Activated CD4-positive, alpha-beta memory T cell treated with anti-CD3 and anti-CD28 coated beads, Interleukin-2, amount 10 ng/mL, durations not matched to agents 7 days and 5 days (primary cell): ENCODE measurements at places on chromosomes 5 and 9. TPM values are rescaled to one million over a fixed set of nuclear protein-coding genes. Genes with fewer than 3 reads are reported as not detected.

DNA sequence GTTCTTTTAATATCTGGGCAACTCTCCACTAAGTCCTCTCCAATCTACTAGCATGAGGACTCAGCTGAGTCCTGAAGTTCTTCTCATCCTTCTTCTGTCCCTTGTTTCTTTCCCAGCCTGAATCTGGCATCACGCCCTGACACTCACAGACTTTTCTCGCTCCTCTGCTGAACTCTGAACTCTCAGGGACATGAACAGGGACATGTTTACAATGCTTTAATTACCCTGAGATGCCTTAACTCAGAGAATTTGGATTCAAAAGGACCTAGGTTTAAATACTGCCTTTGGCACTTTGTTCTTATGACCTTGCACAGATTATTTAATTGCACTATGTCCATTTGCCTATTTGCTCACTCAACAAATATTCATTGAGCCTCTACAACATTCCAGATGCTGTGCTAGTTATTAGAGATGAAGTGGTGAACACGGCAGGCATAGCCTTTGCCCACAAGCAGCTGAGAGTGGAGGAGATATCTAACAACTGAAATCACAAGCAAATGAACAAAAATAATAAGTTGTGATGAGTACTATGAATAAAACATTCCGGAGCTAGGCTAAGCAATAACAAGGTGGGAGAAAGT is 106.0 kb downstream of the ADRB2 start:
- H3K4me3 ChIP-seq, result no peak overlapping the region
- H3K27me3 ChIP-seq, result peaks cover 3% of the 10 kb centered on the region
- DNase-seq, result no peak
- no peaks in the 10 kb centered on the region for H3K36me3 ChIP-seq

The FST gene
- total RNA-seq, result not detected

GRCh38 chr5:158406884-158407823 is 548.2 kb upstream of the CLINT1 start:
- no peak for DNase-seq
- no peaks in the 10 kb centered on the region for H3K36me3 ChIP-seq
- peaks cover 5% of the 10 kb centered on the region for H3K27me3 ChIP-seq
- no peak overlapping the region for H3K4me3 ChIP-seq
- no peak overlapping the region for H3K27ac ChIP-seq

The SLC6A18 gene
- not detected for total RNA-seq

GRCh38 chr5:13133951-13134350 is 810.5 kb downstream of the DNAH5 start:
- DNase-seq, result no peak
- H3K27me3 ChIP-seq, result no peaks in the 10 kb centered on the region
- no peaks in the 10 kb centered on the region for H3K4me1 ChIP-seq
- no peak overlapping the region for H3K4me3 ChIP-seq
- no peak overlapping the region for H3K27ac ChIP-seq

The FBN2 gene
- total RNA-seq, result not detected

- no peak for DNase-seq
- no peak overlapping the region for H3K4me3 ChIP-seq
- H3K27ac ChIP-seq, result no peak overlapping the region
- peaks cover 1% of the 10 kb centered on the region for H3K27me3 ChIP-seq
Observed at GRCh38 chr5:81817086-81817485, 66.2 kb upstream of the SSBP2 start.

DNA sequence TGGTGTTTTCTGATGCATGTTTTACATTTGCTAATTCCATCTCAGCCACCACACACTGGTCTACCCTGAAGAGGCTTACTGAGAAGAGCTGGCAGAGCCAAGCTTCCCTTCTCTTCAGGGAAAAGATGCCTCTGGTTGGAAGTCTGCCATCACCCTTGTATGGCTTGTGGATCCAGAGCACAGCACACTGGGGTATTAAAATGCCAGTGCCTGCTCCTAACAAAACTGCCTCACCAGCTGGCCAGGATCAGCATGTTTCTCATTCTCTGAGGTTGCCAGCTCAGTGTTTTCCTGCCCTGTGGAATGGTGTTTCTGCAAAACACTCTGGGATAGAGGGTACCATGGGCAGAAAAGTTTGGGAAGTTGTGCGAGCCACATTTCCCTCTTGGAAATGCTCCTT is 31.6 kb upstream of the ZNF618 start:
- no peak overlapping the region for H3K27ac ChIP-seq
- no peak for DNase-seq
- no peaks in the 10 kb centered on the region for H3K36me3 ChIP-seq
- H3K27me3 ChIP-seq, result no peaks in the 10 kb centered on the region
- no peak overlapping the region for H3K4me3 ChIP-seq
- H3K4me1 ChIP-seq, result no peaks in the 10 kb centered on the region

The OBP2B gene
- not detected for total RNA-seq

The DMRTA1 gene
- not detected for total RNA-seq

GRCh38 chr9:33860200-33860871 is 43.4 kb downstream of the UBE2R2 start:
- H3K36me3 ChIP-seq, result peaks cover 11% of the 10 kb centered on the region
- H3K27ac ChIP-seq, result no peak overlapping the region
- no peak for DNase-seq

- no peak overlapping the region for H3K27ac ChIP-seq
- H3K4me3 ChIP-seq, result no peak overlapping the region
- DNase-seq, result no peak
- no peaks in the 10 kb centered on the region for H3K27me3 ChIP-seq
Observed at GRCh38 chr9:114282104-114282485, 40.8 kb upstream of the ORM1 start.

GRCh38 chr5:97242341-97242740 is 59.3 kb upstream of the RIOK2 start:
- H3K36me3 ChIP-seq, result no peaks in the 10 kb centered on the region
- H3K27ac ChIP-seq, result no peak overlapping the region
- H3K4me1 ChIP-seq, result no peaks in the 10 kb centered on the region
- H3K4me3 ChIP-seq, result no peak overlapping the region
- no peak for DNase-seq

GRCh38 chr9:8014997-8015682 is 215.6 kb upstream of the DMAC1 start:
- no peak overlapping the region for H3K27ac ChIP-seq
- no peaks in the 10 kb centered on the region for H3K27me3 ChIP-seq
- no peak for DNase-seq
- no peak overlapping the region for H3K4me3 ChIP-seq

The SLC1A3 gene
- not detected for total RNA-seq

- H3K27ac ChIP-seq, result no peak overlapping the region
- H3K36me3 ChIP-seq, result peaks cover 8% of the 10 kb centered on the region
- no peak overlapping the region for H3K4me3 ChIP-seq
Observed at GRCh38 chr9:128304971-128305288, 17.3 kb downstream of the TRUB2 start.

GRCh38 chr9:133352635-133353340 is 3.5 kb downstream of the SURF1 start:
- peak overlapping the region; percentile 33 for H3K27ac ChIP-seq
- H3K4me1 ChIP-seq, result peaks cover 60% of the 10 kb centered on the region
- peaks cover 56% of the 10 kb centered on the region for H3K36me3 ChIP-seq
- DNase-seq, result no peak

DNA sequence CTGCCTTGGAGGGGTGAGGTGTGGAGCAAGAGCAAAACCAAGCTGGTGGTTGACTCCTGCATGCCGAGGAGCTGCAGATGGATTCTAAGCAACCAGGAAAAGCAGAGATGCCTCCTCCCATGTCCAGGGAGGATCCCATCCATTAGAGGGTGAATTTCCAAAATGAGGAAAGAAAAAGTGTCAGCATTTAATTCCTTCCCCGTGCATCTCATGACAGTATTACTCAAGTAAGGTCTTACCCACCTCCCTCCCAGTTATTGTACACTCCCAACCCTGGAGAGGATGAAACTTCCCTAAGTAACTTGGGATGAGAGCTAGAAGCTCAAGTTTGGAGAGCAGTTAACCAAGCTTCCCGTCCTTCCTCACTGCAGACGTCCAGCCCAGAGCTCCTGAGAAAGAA is 19.9 kb downstream of the C9orf152 start:
- H3K4me3 ChIP-seq, result no peak overlapping the region
- H3K27me3 ChIP-seq, result peaks cover 12% of the 10 kb centered on the region
- DNase-seq, result no peak
- no peak overlapping the region for H3K27ac ChIP-seq
- peaks cover 10% of the 10 kb centered on the region for H3K4me1 ChIP-seq

The GABRA1 gene
- not detected for total RNA-seq

The TARS1 gene
- total RNA-seq, result 201 TPM

DNA sequence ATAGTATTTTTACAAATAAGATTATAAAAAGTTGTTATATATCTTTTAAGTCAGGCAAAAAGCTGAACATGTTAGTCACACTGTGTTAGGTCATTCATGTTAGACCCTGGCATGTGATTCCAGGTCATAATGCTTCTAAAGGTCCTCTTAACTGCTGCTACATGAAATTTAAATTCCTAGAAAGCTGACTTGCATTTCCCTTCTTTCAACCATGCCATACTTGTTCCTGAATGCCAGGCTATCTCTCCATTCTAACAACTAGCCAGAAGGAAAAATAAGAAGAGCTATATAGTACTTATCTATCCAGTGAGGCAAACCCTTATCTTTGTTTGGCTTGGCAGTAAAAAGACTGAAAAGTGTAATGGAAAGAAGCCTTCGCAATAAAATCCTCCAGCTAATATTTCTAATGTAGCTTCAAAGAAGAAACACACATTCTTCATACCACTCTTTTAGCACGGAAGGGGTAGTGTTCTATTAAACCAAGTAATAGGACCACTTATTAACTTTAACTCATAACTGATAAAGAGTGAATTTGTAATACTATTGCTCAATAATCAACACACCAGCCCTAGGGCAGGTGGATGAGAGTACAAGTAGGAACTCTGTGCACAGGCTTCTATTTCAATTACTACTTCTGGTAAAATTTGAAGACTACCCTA is 310.2 kb downstream of the PDE4D start:
- no peak overlapping the region for H3K4me3 ChIP-seq
- DNase-seq, result no peak
- peaks cover 27% of the 10 kb centered on the region for H3K27me3 ChIP-seq
- no peak overlapping the region for H3K27ac ChIP-seq
- H3K36me3 ChIP-seq, result no peaks in the 10 kb centered on the region
- H3K4me1 ChIP-seq, result no peaks in the 10 kb centered on the region

DNA sequence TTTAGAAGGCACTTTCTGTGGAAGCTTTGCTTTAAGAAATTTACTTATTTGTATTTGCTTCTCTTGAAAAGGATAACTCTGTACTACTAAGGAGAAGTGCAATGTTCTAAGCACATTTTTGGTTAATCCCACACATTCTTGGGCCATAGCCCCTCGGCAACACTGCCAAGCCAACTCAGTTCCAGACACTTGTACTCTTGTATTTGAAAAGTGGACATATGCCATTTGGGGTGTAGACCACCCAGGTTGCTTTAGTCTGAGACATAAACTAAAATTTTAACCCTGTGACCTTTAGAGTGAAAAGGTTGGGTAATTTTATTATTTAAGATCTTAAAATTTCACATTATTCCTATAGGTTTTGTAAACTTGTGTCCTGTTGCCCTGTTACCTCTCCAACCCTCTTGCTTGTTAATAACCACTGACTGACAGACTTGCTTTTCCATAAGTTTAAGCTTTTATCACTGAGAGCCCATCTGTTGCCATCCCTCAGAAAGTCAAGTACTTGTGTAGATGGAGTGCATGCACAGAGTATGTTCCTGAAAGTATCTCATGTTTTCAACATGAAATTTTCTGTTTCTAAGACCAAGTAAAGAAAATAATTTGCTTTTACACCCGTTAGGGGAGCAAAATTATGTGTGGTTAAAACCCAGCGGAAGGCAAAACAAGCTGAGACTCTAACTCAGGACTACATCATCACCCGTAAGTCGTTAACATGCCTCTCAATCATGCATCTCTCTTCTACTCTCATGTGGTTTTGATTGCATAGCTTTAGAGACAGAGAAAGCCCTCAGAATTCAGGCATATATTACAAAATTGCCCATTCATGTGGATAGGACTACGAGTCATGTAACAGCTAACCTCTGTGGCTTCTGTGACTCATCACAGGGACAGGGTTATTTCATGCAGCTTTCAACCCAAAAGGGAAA is 117.3 kb downstream of the GDNF start:
- H3K27me3 ChIP-seq, result no peaks in the 10 kb centered on the region
- H3K27ac ChIP-seq, result peak overlapping the region; percentile 84

DNA sequence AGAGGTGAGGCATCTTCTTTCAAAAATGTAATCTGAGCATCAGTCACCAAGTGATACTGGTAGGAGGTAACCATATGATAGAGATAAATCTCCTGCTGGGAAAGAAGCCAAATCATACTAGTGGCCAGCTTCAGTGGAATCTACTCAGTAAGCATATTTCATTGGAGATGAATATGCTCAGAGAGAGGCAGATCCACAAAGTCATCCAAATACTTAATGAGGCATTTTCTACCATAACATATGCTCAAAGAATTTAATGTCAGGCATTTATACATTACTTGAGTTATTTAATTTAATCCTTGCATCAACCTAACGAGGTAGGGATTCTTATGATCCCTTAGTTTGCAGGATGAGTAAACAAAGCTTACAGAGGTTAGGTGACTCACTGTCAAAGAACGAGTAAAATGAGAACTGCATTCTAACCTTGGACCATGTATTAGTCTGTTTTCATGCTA is 50.9 kb upstream of the DMRTA1 start:
- no peak for DNase-seq
- H3K36me3 ChIP-seq, result no peaks in the 10 kb centered on the region
- no peaks in the 10 kb centered on the region for H3K27me3 ChIP-seq
- H3K4me3 ChIP-seq, result no peak overlapping the region
- H3K4me1 ChIP-seq, result no peaks in the 10 kb centered on the region

- no peaks in the 10 kb centered on the region for H3K27me3 ChIP-seq
- no peak for DNase-seq
- no peak overlapping the region for H3K4me3 ChIP-seq
- H3K4me1 ChIP-seq, result no peaks in the 10 kb centered on the region
- H3K36me3 ChIP-seq, result no peaks in the 10 kb centered on the region
- no peak overlapping the region for H3K27ac ChIP-seq
Observed at GRCh38 chr5:3299441-3299840, 296.2 kb upstream of the IRX1 start.

The IFNA21 gene
- total RNA-seq, result not detected

- peaks cover under 1% of the 10 kb centered on the region for H3K27me3 ChIP-seq
- no peak overlapping the region for H3K4me3 ChIP-seq
- H3K4me1 ChIP-seq, result peaks cover 3% of the 10 kb centered on the region
- DNase-seq, result no peak
- H3K36me3 ChIP-seq, result no peaks in the 10 kb centered on the region
- no peak overlapping the region for H3K27ac ChIP-seq
Observed at GRCh38 chr5:88833371-88834130, 49.4 kb downstream of the MEF2C start.

The ISL1 gene
- not detected for total RNA-seq

DNA sequence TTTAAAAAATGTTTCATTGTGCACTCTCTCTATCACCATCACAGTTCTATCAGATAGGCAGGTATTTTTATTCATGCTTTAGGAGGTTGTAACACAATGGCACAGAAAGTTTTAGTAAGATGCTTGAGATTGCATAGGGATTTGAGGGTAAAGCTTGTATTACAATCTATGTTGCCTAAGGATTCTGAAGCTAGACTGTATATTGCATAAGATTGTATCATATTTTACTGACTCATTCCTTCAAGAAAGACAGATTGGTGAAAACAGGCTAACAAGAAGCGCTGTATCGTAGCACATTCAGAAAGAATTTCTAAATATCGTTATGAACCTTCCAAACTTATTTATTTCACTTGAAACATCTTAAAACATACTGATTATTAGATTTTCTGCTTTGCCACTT is 577.7 kb downstream of the EBF1 start:
- no peaks in the 10 kb centered on the region for H3K36me3 ChIP-seq
- H3K27me3 ChIP-seq, result no peaks in the 10 kb centered on the region
- no peaks in the 10 kb centered on the region for H3K4me1 ChIP-seq
- H3K4me3 ChIP-seq, result no peak overlapping the region

The TTC16 gene
- 5.2 TPM for total RNA-seq
